ENCODE measurements at places on chromosomes 6 and 20. TPM values are rescaled to one million over a fixed set of nuclear protein-coding genes. Genes with fewer than 3 reads are reported as not detected.

- no peak for DNase-seq
Measured at GRCh38 chr6:111888928-111889695, 15.9 kb upstream of the FYN start.

DNA sequence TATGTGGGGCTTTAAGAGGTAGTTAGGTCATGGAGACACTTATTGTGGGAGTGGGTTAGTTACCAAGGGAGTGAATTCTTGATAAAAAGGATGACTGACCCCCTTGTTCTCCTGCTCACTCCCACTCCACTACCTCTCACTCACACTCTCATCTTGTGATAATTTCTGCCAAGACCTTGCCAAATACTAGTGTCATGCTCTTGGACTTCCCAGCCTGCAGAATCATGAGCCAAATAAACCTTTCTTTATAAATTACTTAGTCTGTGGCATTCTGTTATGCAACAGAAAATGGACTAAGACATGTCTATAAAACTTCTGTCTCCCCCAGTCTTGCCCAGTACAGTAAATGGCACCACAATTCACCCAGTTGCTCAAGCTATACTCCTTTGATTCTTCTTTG lies 93.3 kb downstream of the COL21A1 start:
- DNase-seq, result no peak

DNA sequence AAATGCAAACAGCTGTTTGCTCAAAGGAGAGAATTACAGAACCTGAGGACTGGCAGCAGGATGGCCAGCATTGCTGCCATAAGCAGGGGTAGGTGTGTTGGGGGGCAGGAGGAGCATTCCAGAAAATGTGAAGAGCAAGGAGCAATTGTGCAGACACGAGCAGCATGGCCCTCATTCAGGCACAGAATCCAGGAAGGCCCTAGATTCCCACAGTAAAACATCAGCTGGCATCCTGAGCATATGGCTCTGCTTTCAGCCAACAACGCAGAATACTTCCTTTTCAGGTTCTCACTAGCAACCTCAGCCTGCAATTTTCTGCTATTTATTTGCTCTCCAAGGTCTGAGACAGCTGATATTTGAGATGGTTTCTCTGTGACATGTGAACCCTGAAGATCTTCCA lies 243.4 kb upstream of the POU3F2 start:
- no peak for DNase-seq

DNA sequence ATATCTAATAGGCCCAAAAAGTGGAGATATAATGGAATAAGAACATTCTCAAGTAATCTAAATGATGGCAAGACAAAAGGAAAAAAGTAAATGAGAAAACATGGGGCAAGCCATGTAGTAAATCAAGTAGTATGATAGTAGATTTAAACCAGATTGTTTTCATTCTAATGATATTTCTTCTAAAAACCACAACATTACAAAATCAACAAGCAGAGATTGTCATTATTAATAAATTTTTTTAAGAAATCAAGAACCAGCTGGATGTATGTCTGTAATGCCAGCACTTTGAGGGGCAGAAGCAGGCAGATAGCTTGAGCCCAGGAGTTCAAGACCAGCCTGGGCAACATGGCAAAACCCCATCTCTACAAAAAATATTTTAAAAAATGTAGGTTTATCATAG lies 155.0 kb downstream of the RNGTT start:
- DNase-seq, result no peak

DNA sequence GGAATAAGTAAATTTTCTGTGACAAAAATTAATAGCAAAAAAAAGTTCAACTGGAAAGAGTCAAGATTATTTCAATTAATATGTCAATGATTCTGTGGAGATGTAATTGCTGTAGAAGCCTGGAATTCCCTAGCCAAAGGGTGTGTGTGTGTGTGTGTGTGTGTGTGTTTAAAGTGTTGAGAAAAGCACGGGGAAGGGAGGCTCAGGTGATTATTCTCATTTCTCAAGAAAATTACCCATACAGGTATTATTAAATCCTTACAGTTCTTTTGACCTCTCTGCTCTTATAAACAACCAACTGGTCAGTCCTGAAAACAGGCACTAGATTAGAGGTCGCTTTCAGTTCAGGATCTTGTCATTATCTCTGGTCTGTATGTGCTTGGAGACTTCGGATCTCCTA lies 129.3 kb upstream of the SASH1 start:
- no peak for DNase-seq

GRCh38 chr20:8067082-8067481 lies 47.5 kb upstream of the TMX4 start:
- no peak for DNase-seq

DNA sequence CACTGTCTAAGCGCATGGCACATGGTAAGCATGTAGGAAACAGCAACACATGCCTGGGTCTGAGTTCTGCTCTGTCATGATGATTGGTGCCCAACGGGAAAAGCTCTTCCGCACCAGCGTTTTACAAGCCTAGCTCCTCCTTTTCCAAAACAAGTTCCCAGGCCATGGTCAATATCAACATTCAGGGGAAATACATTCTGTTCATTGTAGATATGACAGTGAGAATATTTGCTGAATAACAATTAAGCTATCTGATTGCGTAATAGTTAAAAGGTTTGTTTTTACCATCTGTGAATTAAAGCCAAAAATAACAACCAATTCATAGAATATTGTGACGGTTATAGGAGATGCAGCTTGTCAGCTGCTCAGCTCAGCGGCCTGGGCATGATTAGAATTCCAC lies 404.3 kb upstream of the SLC35B3 start:
- no peak for DNase-seq

GRCh38 chr20:53918020-53918311 lies 152.4 kb downstream of the BCAS1 start:
- no peak for DNase-seq

DNA sequence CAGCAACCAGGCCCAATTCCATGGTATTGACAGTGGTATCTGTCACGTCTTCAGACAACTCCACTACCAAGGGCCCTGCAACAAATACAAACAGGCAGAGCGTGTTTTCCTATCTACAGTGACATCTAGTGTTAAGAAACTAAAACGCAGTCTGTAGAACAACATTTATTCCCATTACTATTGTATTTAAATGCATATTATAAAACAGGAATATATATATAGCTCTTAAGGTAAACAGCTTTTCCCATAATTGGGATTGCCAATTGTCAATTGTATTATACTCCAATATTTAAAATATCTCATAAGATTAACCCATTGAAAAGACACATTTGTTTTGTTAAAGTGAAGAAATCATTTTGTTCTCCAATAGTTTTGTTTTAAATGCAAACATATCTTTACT lies 97.2 kb downstream of the KIF16B start:
- DNase-seq, result peak; percentile 43

DNA sequence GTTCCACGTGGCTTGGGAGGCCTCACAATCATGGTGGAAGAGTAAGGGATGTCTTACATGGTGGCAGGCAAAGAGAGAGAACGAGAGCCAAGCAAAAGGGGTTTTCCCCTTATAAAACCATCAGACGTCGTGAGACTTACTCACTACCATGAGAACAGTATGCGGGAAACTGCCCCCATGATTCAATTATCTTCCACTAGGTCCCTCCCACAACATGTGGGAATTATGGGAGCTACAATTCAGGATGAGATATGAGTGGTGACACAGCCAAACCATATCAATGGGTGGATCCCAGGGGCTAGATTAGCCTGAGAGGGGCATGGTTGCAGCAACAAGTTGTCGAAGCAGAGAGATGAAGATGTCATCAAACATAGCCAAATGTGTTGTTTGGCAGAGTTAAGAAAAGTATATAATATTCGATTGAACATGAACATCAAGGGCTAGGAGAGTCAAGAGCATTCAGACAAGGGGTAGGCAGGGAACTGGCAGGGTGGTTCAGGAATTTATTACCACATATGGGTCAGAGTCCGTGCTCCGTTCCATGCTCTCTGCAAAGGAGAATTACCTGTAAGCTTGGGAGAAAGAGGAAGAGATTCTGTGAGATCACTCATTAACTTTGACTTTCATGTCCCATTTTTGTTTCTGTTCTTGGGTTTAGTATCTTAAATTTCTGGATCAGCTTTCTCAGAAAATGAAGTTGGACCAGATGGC lies 98.8 kb downstream of the CCDC170 start:
- peak; percentile 8 for DNase-seq

GRCh38 chr6:109892451-109893435 lies 85.4 kb upstream of the GPR6 start:
- no peak for DNase-seq

GRCh38 chr6:169169375-169169774 lies 84.3 kb downstream of the THBS2 start:
- no peak for DNase-seq

GRCh38 chr20:41560970-41561369 lies 57.2 kb downstream of the CHD6 start:
- no peak for DNase-seq

DNA sequence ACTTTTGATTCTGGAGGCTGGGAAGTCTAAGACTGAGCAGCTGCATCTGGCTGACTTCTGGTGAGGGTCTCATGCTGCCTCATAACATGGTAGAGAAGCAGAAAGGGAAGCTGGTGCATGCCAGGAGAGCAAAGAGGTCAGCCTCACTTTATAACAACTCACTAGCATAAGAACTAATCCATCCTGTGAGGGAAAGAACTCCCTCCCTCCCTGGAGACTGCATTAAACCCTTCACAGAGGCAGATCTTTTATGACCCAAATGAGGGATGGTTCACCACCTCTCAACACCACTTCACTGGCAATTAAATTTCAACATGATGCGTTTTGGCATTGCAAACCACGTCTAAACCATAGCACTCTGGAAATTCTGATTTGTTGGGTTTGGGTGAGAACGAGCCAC lies 33.9 kb downstream of the STXBP5 start:
- no peak for DNase-seq

DNA sequence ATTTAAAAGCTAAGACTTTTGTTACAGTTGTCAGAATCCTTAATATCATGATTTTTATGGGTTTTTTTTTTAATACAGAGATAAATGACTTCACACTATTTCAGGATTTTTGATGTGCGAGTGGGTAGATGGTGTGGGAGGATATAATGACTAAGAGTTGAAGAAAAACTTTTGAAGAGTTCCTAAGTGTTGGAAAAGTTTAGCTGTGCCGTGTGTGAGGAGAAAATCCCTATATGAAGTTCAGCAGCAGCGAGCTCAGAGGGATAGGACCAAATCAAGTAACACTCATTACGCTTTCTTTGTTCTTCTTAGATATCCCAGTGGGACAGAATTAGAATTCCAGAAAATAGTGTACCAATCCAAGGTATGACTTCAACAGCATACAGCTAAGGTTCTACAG lies 34.1 kb downstream of the PDE10A start:
- no peak for DNase-seq

GRCh38 chr20:9214685-9215084 lies 145.8 kb downstream of the PLCB4 start:
- DNase-seq, result no peak

- no peak for DNase-seq
Measured at GRCh38 chr6:118292558-118292957, 255.5 kb upstream of the PLN start.

GRCh38 chr6:71124340-71124739 lies 164.3 kb upstream of the OGFRL1 start:
- DNase-seq, result no peak

- DNase-seq, result no peak
Measured at GRCh38 chr20:63006540-63007359, at the start of gene BHLHE23. Gene BHLHE23 (minus strand): TSS chr20:63006964. CDS start chr20:63006774, 190 bp downstream.

MUC21 gene
- total RNA-seq, result not detected

PTCRA gene
- total RNA-seq, result not detected

BFSP1 gene
- total RNA-seq, result 22.7 TPM

FAM217A gene
- total RNA-seq, result not detected

ZBTB9 gene
- total RNA-seq, result 11.4 TPM

CLPSL2 gene
- total RNA-seq, result 2.0 TPM

RFX6 gene
- 1.5 TPM for total RNA-seq

PKIB gene
- 18.6 TPM for total RNA-seq

ECT2L gene
- total RNA-seq, result not detected

HLA-DRB5 gene
- not detected for total RNA-seq
